Activated CD8-positive, alpha-beta memory T cell treated with anti-CD3 and anti-CD28 coated beads for 1 hour (primary cell): ENCODE measurements at places on chromosomes 1 and 21.

- no peak for DNase-seq
Measured at GRCh38 chr1:36481771-36482723, 666 bp downstream of the CSF3R start.

- no peak for DNase-seq
Measured at GRCh38 chr1:71166178-71167173, 85.6 kb upstream of the ZRANB2 start.

DNA sequence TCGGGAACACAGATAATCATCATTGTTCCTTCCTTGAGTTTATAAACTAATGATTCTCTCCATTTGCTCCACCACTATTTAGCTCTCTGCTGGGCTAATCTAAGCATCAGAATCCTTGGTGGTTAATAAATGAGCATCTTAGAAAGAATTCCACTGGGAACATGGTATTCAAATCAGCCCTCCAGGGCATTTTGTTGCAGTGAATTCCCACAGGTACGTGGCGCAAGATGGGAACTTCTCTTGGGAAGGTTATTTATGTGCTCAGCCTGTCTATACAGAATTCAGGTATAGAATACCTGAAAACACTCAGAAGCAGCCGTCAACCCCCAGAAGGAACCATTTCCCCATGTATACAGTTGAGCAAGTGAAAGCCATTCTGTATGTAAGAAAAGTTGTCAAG is 131.5 kb downstream of the NTNG1 start:
- DNase-seq, result no peak

- DNase-seq, result no peak
Measured at GRCh38 chr1:69747207-69747606, 179.5 kb downstream of the LRRC7 start.

- DNase-seq, result no peak
Measured at GRCh38 chr1:197143276-197143675, 3.2 kb downstream of the ASPM start.

- no peak for DNase-seq
Measured at GRCh38 chr1:4379451-4380175, 274.8 kb upstream of the AJAP1 start.

GRCh38 chr1:162055062-162055461 is 14.4 kb upstream of the NOS1AP start:
- no peak for DNase-seq

DNA sequence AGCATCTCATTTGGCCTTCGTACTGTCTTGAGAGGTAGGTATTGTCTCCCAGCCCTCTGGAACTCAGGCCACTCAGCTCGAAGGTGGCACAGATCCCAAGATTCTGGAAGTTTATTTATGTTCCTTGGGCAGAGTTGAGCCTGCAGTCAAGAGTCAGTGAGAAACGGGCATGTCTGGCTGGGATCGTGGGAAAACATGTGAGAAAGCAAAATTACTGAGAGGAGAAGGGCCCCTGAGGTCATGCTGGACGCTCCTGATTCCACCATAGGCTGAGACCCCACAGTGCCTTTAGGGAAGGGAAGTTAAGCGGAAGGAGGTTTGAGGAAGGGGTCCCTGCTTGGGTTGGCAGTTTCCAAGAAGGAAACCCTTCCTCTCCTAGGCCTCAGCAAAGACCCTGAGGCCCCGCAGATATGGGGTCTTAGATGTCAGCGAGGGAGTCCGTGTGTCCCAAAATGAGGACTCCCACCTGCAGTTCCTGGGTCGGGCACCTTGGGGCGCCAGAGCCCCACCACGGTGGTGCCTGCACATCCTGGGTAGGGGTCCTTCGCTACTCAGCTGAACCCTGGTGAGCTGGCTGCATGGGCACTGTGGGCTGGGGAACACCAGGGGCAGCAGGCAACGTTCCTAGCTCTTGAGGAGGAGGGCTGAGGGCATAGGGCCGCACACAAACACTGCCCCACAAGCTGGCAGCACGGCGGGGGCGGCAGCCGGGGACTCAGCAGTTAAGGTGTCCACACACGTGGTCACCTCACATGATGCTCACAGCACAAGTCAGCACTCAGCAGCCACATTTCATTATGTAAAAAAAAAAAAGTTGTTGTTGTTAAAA is 12.3 kb upstream of the SEMA4A start:
- no peak for DNase-seq

DNA sequence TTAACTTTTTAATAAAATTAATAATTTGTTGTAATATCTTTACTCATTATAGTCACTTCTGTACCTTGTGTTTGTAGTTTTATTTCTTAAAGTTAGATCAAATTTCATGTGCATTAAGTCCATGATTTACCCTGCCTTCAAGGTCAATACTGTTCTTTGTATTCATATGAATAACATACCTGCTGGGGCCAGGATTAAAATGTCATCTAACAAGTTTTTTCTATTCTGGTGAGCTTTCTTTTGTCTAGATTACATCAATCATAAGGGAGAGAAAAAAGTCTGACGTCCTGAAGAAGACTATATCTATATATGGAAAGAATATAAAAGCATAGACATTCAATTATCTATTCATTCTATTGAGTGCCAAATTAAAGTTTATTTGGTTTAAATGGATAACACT is 232.6 kb downstream of the COL11A1 start:
- no peak for DNase-seq

DNA sequence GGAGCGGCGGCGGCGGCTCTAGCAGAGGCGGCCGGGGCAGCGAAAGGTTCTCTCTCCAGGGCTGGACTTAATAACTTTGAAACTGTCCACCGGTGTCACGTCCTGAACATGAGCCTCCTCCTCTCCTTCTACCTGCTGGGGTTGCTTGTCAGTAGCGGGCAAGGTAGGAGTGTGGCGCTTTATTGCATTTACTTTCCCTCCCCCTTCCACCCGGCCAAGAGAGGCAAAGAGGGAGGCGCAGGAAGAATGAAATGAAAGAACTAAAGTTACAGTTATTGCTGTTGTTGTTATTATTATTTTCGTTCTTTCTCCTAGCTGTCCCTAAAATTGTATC is 214 bp downstream of the NCAM2 start:
- DNase-seq, result no peak
